ENCODE measurements at places on chromosomes 12 and 14.

- DNase-seq: no peak
Observed at GRCh38 chr12:107058190-107058589, 35.2 kb downstream of the CRY1 start.

- no peak for DNase-seq
Observed at GRCh38 chr12:51942501-51943000, 8.9 kb upstream of the ACVR1B start.

GRCh38 chr12:132367071-132367851 is 37.9 kb upstream of the GALNT9 start:
- DNase-seq: no peak

- peak; percentile 74 for DNase-seq
Observed at GRCh38 chr12:57127101-57127725, 1.1 kb upstream of the LRP1 start.

DNA sequence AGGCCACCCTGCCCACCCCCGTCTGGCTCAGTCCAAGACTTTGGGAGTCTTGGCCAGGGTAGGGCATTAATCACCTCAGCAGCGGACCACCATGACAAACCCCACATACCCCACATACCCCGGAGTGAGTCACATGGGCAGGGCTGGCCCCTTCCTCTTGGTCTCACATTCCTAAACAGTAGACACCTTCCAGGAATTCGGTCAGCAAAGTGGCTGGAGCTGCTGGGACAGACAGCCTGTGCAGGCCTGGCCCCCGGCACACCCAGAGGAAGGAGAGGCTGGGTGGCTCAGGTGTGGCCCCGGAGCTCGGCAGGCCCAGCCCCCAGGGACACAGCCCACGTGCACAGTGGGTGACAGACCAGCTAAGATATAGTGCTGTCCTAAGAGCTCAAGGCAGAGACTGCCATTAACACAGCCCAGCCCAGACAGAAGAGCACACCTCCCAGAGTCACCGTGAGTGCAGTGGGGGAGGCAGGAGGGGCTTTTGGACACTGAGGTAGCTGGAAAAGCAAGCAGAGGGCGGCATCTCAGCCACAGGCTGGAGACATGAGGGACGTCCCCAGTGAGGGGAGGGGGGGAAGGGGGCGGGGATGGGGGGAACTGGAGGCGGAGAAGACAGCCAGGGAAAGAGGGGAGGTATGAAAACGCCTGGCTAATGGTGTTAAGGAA is 24.0 kb downstream of the CCDC85C start:
- DNase-seq: no peak

DNA sequence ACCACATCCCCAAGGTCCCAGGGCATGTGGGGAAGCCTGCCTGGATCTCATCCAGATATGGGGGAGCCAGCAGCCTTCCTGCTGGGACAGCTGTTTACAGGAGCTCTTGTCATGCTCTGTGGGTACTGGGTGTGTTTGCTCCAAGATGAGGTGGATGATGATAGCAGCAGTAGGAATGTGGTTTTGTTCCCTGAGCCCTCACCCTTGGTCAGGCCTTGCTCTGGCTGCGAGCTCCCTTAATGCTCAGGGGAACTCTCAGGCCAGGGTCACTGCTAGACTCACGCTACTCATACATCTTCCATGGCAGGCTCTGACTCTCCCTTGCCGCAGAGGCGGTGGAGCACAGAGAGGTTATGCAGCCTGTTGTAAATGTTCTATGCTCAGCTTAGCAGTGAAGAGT is 990.3 kb downstream of the AACS start:
- no peak for DNase-seq

GRCh38 chr14:91029456-91030217 is 30.8 kb downstream of the RPS6KA5 start:
- no peak for DNase-seq

- no peak for DNase-seq
Observed at GRCh38 chr14:101723061-101723595, 38.4 kb upstream of the PPP2R5C start.

DNA sequence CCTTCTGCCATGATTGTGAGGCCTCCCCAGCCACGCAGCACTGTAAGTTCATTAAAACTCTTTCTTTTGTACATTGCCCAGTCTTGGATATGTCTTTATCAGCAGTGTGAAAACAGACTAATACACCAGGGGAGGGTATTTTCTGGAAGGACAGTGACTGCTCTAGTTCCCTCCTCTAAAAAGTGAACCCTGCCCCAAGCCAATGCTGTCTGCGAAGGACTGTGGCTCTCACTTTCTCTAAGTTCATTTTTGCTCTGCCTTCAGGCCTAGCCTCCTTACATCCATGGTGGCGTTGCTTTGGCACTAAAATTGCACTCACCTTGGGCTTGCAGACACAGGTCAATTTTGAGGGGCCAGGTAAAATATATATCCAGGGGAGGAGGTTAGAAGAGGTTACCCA is 323.0 kb downstream of the VRK1 start:
- no peak for DNase-seq

GRCh38 chr12:98513379-98514322 is 1.7 kb upstream of the TMPO start:
- DNase-seq: no peak

- no peak for DNase-seq
Observed at GRCh38 chr12:117972301-117972700, 3.5 kb upstream of the KSR2 start.

- DNase-seq: no peak
Observed at GRCh38 chr12:45833401-45833800, 103.9 kb downstream of the ARID2 start.

GRCh38 chr12:22577667-22578066 is 33.3 kb upstream of the C2CD5 start:
- DNase-seq: no peak

- no peak for DNase-seq
Observed at GRCh38 chr12:52142431-52142830, 49.4 kb downstream of the KRT80 start.

GRCh38 chr14:31990926-31991572 is 86.1 kb upstream of the ARHGAP5 start:
- DNase-seq: no peak

DNA sequence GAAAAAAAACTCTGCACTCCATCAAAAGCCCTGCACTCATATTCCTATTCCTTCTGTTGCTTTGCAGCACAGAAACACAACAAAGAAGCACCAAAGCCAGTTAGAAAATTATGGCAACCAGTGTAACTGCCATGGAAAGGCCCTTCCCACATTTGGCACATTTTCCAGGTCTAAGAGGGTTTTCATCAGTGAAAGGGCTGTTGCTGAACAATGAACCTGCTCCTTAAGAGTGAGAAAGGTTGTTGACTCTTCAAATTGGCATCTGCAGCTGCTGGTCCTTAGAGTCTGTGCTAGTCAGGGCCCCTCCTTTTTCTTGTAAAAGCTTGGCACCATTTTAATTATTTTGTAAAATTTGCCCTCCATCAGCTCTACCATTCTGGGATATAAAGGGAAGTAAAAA is 378.7 kb upstream of the KITLG start:
- DNase-seq: no peak

DNA sequence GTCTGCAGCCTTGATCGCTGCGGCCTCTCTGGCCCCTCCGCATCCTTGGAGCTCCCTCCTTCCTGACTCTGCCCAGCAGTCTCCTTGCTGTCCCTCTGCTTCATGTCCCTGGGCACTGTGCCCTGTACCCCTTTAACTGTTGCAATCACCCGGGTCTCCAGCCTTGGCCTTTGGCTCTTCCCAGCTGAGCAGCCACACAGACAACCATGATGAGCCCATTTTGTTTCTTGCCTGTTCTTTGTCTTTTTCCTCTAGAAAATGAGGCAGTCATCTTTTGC is 40.6 kb upstream of the MEG3 start:
- DNase-seq: peak; percentile 2

DNA sequence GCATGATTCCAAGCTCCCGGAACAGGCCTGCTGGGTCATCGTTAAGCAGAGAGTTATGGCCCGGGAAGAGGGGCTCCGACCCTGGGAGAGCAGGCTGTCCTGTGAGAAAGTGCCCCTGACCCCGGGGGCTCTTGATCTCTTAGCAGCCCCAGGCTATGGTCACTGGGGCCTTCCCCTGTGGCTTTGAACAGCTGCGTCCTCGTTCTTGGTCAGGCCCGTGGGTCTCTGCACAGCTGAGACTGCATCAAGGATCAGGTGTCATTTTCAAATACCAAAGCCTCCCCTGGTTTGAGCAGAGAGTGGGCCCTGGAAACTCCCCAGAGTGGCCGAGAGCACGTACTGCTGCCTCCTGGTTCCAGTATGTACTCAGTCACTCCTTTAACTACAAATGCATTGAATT is 114.8 kb downstream of the ESRRB start:
- no peak for DNase-seq

- DNase-seq: no peak
Observed at GRCh38 chr12:102350070-102350469, 130.3 kb downstream of the IGF1 start.

GRCh38 chr14:75434890-75435248 is 7.0 kb downstream of the JDP2 start:
- no peak for DNase-seq

DNA sequence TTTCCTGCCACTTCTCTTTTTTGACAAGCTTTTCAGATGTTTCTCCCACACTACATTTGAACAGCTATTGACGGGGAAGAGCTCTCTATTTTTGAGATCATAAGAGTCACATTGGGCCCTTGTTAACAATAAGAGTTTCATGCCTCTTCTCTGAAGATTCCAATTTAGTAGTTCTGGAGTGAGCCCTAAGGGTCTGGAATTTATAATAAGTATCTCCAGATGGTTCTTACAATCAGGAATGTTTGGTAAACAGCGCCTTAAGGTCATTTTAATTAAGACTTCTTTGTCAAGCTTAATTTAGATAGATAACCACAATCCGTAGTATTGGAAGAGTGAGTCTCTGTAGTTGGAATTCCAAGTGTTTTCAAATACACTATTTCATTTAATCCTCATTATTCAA is 60.6 kb upstream of the HECTD1 start:
- DNase-seq: no peak

- no peak for DNase-seq
Observed at GRCh38 chr12:105947906-105948305, 190.8 kb downstream of the NUAK1 start.

DNA sequence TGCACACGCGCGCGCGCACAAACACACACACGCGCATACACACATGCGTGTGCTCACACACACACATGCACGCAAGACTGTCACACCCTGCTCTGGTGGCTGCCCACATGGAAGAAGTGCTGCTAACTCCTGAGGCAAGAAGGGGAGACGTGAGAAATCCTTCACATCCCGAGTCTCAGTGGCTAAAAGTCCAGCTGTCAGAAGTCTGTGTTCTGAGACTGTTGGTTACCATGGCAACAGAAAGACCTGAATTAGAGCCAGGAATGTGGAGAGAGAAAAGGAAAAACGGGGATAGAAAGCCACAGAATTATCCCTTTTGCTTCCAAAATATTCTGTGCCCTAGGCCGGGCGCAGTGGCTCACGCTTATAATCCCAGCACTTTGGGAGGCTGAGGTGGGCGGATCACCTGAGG is 71.2 kb downstream of the PPFIBP1 start:
- no peak for DNase-seq

DNA sequence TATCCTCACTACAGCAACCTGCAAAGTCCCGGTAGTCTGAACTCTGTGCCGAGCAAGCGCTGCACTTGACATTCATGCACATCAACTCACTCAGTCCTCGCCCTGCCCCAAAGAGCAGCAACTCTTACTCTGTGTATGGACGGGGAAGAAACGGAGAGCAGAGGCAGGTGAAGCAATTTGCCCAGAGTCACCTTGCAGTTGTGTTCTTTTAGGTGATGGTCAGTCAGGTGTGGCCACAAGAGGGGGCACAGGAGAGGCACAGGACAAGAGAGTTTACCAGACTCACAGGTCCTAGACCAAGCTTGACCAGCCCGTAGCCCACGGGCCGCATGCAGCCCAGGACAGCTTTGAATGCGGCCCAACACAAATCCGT is 39.1 kb downstream of the TSPAN11 start:
- DNase-seq: no peak

DNA sequence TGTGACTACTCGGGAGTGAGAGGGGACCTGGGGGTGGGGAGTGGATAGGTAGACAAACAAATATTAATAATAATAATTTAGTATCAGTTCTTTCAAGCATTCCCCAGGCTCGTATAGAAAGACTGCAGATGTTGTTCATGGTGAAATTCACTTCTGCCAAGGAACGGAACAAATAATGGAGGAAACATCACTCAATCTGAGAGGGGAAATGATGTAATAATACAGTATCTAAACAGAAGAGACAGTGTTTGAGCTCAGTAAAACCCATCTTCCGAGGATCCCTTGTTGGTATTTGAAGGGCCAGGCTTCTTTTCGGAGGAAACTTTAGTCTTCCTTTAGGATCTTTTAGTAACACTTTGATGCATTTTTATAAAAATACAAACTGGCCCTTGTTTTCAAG is 114.2 kb downstream of the KCNK10 start:
- DNase-seq: no peak

DNA sequence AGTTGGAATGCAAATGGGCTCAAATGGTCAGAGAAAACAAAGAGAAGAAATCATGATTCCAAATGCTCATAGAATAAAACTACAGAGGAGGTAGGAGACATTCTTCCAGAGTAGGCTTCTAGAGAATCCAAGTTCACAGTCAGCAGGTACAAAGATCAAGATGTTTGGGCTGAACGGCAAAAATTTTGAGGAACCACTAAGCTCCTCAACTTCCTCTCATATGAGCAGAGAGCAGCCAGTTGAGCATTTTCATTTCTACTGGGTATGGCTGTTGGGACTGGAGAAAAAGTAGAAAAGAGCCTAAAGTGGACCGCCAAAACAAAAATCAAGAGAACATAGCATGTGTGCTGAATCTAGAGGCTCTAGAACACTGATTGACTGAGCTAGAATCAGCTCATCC is 73.8 kb upstream of the ARID2 start:
- no peak for DNase-seq

GRCh38 chr12:10457760-10458159 is 4.6 kb upstream of the KLRC1 start:
- DNase-seq: no peak

- DNase-seq: no peak
Observed at GRCh38 chr14:65151609-65151956, 49.3 kb upstream of the MAX start.

DNA sequence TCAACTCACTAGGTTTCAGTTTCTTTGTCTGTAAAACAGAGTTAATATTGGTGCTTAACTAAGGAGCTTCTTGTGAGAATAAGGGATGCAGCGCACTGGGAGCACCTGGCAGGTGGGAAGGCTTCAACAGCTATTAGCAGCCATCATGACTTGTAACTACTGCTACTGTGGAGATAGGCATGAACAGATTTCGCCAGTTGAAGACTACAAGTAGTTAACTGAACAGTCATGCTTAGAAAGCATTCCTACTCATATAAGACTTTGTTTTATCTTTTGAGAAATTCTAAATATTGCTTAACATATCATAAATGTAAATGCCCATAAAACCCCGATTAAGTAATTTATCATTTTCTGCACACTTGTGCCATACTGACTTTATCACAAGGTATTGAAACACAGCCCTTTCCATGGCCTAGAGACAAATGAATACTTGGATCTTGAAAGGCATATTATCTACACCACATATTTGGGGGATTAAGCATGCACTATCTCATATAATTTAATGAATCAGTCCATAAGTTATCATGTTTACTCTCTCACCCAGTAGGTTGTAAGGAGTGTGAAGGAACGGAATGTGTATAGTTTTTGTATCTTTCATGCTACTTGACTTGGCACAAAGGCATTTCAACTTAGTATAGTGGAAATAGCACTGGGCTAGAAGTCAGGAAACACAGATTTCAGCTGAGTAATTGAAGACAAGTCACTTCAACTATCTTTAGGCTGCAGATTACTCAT is 16.1 kb downstream of the NTN4 start:
- DNase-seq: no peak
